ENCODE measurements at places on chromosomes 5 and 9.
A peak's percentile ranks its signal among the peaks of the same experiment; 100 is the strongest.

GRCh38 chr5:116451066-116451465 lies 123.6 kb downstream of the SEMA6A start:
- DNase-seq, result no peak

DNA sequence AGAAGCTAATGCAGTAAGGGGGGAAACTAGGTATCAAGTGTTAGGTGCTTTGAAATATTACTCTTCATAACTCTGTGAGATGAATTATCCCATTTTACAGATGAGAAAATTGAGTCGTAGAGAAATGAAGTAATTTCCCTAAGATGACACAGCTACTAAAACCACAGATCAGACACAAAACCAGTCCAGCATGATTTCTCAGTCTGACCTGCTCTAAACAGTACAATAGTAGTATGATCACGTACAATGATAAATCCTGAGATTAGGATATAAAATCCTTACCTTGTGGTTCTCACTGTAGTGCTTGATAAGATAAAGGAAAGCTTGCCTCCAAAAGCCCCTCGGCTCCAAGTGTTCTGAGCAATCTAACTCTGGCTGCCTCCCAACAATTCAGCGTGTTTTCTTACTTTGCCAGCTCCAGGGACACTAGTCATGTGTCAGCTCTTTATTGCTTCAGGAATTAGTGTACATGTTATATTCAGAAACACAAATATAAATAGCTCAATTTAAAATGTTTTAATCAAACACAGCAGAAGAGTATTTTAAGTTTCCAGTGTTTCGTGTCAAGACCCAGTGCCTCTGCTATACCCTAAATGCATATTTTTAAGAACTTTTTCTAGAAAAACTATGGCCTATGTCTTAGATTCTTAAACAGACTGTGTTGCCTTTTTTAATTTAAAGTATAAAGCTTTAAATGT lies 243.6 kb downstream of the DENND1A start:
- peak; percentile 75 for DNase-seq

DNA sequence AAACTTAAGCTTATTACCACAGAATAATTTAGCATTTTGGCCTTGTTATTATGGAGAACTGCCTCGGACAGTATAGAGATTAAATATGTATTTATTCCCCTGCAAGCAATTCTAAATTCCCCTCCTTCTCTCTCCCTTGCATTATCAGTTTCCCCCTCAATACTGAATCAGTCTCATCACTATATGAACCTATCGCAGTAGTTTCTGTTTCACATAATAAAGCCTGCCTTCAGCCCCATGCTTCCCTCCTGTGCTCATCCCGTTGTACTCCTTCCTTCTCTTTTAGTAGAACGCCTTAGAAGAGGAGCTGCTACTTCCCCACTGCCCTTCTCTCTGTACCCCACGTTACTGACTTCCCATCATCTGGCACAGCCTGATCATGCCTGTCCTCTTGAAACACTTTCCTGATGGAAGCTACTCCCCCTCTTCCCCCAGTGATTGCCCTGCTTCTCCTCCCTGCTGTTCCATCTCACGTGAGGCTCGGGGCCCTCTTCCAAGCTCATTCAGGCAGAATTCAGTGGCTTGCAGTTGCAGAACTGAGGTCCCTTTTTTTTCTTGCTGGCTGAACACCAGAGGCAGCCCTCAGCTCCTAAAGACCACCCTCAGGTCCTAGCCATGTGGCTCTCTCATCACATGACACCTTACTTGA lies 93.4 kb downstream of the PPIC start:
- DNase-seq, result no peak

- DNase-seq, result peak; percentile 53
Measured at GRCh38 chr5:55226027-55226933, 835 bp downstream of the MCIDAS start.

DNA sequence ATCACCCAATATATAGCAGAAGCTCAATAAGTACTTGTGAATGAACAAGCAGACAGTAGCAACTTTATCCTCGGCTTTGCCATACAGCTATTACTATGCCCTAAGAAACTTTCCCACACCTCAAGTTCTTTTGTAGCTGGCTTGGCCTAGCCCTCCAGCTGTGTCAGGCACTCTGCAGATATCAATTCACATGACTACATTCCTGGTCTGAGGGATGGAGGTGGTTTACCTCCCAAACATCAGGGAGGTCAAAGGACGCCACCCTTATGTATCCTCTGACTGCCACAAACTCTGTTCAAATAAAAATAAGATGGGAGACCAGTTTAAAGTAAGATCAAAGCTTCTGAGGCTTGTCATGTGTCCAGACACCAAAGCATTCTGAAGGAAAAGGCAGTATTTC lies 416.3 kb downstream of the PIK3R1 start:
- DNase-seq, result no peak

DNA sequence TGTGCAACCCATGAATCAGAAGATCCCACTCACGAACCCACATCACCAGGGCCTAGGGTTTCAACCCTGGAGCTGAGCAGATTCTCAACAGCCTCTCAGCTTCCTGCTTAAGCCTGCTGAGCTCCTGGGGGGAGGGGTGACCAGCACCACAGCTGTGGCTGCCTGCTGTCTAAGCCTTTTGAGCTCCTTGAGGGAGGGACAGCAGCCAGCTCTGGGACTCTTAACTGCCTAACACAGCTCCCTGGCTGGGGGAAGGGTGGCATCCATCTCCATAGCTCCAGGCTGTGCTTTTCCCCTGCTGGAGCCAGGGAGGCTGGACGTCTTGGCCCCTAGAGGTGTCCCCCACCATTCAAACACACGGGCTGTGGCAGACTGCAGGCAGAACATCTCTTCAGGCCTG lies 250.3 kb downstream of the DMAC1 start:
- DNase-seq, result peak; percentile 87

DNA sequence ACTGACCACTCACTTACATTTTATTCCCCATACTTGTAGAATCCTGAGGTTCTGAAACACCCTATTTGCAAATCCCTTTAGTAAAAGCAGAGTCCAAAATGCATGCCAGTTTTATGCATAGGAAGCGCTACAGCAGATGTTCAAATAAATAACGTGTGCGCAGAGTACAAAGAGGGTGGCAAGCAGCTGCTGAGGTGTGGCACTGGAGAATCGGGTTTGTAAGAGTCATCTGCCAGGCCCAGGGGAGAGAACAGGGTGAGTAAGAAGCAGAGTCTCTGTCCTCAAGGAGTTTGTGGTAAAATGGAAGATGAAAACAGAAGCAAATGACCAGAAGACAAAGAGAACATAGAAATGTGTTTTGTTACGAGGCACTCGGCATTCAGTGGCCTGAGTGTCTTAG lies 288.8 kb downstream of the GLIS3 start:
- no peak for DNase-seq

GRCh38 chr5:37938076-37938852 lies 98.4 kb upstream of the GDNF start:
- no peak for DNase-seq

- peak; percentile 17 for DNase-seq
Measured at GRCh38 chr5:32642276-32643002, 57.1 kb downstream of the SUB1 start.

DNA sequence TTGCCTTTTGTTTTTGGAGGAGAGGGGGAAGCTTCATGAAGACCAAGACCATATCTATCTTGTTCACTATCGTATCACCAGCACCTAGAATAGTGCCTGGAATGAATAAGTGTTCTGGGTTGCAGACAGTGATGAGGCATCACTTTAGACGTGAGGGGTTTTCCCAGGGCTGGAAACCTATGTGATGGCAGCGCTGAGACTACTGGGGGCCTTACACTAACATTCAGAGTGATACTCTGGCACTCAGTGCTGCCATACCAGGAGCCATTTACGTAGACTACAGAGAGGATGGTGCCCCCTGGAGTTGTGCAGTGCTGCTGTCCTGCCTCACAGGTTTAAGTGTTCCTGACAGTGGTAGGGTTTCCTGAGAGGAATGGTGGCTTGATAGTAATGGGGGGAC lies 6.9 kb downstream of the CCL19 start:
- DNase-seq, result no peak

DNA sequence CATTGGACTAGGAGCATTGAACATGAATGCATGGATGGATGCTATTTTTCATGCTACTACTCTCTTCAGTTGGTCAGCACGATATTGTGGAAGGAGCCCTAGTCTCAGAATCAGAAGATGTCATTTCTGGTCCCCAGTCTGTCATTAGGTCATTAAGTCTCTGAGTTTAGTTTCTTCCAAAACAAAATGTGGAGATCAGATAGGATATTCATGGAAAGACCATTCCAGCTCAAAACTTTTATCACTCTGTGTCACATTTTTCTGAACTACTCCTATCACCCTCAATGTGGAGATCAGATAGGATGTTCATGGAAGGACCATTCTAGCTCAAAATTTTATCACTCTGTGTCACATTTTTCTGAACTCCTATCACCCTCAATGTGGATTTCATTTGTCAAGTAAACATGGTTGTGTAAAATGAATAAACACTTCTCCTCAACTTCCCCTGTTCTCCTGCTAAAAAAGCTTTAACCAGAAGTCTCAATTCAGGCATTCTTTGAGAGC lies 296.8 kb downstream of the MRPS30 start:
- no peak for DNase-seq
